ENCODE measurements at places on chromosomes 16 and 17.

- DNase-seq = no peak
Measured at GRCh38 chr16:70692130-70692872, 6.4 kb upstream of the MTSS2 start.

GRCh38 chr16:77833921-77834634, 45.7 kb downstream of the VAT1L start:
- no peak for DNase-seq

DNA sequence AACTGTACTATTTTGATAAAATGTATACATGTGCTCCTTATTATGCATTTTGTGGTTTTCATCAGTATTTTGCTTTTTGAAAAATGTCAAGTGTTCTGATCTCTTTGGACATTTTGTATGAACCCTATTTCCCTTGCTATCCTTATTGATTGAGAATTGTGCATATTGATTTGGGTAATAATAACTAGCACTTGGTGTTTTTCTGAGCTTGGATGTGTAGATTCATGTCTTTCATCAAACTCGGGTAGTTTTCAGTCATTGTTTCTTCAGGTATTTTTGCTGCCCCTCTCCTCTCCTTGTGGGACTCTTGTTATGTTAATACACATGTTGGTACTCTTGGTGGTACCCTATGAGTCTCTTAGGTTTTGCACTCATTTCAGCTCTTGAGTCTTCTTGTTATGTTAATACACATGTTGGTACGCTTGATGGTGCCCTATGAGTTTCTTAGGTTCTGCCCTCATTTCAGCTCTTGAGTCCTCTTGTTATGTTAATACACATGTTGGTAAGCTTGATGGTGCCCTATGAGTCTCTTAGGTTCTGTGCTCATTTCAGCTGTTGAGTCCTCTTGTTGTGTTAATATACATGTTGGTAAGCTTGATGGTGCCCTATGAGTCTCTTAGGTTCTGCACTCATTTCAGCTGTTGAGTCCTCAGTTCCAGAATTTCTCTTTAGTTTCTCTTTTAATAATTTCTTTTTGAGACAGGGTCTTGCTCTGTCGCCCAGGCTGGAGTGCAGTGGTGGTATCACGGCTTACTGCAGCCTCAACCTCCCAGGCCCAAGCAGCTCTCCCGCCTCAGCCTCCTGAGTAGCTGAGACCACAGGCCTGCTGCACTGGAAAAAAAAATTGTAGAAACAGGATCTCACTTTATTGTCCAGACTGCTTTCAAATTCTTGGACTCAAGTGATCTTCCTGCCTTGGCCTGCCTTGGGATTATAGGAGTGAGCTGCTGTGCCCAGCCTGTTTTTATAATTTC, 19.3 kb downstream of the ZNF750 start:
- DNase-seq = no peak

- DNase-seq = no peak
Measured at GRCh38 chr17:32763855-32764439, 113.0 kb downstream of the MYO1D start.

- no peak for DNase-seq
Measured at GRCh38 chr16:22262460-22262859, 34.7 kb upstream of the POLR3E start.

DNA sequence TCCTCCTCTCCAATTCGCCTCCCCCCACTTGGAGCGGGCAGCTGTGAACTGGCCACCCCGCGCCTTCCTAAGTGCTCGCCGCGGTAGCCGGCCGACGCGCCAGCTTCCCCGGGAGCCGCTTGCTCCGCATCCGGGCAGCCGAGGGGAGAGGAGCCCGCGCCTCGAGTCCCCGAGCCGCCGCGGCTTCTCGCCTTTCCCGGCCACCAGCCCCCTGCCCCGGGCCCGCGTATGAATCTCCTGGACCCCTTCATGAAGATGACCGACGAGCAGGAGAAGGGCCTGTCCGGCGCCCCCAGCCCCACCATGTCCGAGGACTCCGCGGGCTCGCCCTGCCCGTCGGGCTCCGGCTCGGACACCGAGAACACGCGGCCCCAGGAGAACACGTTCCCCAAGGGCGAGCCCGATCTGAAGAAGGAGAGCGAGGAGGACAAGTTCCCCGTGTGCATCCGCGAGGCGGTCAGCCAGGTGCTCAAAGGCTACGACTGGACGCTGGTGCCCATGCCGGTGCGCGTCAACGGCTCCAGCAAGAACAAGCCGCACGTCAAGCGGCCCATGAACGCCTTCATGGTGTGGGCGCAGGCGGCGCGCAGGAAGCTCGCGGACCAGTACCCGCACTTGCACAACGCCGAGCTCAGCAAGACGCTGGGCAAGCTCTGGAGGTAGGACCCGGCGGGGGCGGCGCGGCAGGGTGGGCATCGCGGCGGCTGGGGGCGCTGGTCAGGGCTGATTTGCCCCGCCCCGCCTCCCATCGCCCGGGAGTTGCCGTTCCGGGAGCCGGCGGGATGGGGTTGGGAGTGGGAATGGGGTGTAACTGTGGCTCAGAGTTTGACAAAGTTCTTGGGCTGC, 567 bp downstream of the SOX9 start:
- DNase-seq = peak; percentile 43

DNA sequence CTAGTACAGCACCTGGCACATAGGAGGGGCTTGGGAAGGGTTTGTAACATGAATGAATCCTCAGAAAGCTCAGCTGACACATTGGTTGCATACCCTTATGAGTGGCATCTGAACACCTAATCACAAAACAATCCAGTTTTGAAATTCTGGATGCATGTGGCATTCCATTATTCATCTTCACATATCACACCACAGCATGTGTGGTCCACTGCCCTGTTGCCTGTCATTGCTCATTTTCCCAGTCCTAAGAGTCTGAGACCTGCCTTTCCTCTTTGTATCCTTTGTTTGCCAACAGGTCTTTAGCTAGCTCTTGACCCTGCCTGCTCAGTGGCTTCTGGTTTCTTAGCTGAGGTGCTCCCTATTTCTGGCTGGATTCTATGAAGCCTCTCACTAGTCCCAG, 170.8 kb upstream of the ASIC2 start:
- DNase-seq = no peak

DNA sequence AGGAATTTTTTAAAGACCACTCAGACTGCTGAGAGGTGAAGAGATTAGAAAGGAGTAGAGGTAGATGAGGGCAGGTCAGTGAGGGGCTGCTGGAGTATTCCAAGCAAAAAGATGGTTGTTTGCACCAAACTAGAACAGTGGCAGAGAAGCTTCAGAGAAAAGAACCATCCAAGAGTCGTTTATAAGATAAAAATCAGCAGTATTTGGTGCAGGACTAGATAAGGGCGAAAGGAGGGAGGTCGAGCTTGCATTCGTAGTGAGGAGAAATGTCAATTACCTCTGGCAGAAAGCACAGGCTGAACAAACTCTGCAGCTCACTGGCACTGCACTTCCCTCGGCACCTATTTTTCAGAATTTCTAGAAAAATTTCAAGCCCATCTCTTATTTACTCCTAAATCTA, 9.6 kb downstream of the TEX2 start:
- no peak for DNase-seq

DNA sequence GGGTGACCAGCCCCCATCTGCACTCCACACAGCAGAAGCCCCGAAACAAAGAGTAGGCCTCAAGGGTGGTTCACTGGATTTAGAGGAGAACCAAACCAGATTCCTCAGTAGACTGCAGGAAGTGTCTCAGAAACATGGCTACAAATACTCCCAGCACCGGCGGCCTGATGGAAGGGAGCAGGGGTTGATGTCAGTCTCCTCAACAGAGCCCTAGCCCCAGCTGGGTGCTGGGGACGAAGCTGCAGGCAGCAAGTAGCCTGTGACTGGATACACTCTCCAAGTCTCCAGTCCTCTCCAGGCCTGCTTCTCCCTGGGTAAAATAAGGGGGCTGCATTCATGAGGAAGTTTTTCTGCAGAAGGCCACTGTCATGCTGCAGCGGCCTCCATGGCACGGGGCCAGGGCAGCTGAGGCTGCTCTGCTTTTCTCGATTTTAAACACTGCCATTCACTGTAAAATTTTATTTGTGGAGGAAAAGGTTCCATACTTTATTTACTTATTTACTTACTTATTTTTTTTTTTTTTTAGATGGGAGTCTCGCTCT, 36.7 kb upstream of the SREBF1 start:
- DNase-seq = no peak

DNA sequence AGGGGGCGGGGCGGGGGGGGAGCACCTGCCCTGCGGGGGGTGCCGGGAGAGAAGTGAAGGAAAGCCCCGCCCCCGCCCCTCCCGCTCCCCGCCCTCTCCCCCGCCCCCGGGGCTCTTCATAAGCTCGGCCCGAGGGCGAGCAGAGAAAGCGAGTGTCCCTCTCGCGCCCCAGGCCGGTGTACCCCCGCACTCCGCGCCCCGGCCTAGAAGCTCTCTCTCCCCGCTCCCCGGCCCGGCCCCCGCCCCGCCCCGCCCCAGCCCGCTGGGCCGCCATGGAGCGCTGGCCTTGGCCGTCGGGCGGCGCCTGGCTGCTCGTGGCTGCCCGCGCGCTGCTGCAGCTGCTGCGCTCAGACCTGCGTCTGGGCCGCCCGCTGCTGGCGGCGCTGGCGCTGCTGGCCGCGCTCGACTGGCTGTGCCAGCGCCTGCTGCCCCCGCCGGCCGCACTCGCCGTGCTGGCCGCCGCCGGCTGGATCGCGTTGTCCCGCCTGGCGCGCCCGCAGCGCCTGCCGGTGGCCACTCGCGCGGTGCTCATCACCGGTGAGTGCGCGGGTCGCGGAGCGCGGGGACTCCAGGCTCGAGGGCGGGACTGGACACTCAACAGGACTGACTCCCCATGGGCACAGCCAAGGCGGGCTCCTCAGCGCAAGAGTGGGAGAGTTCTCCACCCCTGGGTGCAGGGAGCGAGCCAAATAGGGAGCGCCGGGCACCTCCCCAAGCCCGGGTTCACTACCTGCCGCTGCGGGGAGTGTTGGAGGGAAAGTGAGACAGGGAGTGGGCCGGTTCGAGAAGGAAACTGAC, at the start of gene HSD11B2:
Gene HSD11B2, plus strand, starts transcription at position 145 of the 798 bp plus-strand sequence. Its CDS starts 128 bp downstream, at position 273.
- peak; percentile 58 for DNase-seq

GRCh38 chr16:19468300-19468699, 50.6 kb downstream of the TMC5 start:
- no peak for DNase-seq

DNA sequence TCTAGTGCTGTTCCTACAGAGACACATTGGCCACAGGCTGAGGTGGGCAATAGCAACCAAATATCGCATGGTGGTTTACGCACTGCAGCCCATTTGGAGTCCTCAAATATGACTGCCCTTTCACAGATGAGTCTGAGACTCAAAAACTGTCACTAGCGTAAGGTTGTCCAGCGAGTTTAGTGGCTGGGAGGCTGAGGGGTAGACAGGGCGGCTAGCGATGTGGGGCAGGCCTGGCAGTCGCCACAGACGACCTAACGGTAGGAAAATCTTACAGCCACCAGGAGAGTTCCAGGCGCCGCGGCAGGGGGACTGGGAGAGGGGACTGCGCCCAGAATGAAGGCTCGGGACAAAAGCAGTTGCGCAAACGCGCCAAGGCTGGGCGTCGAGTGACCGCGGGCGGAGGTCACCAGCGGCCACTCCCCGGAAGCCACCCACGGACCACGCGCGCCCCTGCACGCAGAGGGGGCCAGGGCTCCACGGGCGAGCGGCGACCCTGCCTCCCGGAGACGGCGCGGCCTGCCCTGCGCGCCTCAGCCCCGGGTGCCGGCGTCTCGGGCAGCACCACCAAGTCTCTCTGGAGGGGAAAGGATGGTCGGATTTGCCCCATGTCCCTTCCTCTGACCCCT, 699 bp upstream of the MAP1LC3B start:
- DNase-seq = peak; percentile 16

DNA sequence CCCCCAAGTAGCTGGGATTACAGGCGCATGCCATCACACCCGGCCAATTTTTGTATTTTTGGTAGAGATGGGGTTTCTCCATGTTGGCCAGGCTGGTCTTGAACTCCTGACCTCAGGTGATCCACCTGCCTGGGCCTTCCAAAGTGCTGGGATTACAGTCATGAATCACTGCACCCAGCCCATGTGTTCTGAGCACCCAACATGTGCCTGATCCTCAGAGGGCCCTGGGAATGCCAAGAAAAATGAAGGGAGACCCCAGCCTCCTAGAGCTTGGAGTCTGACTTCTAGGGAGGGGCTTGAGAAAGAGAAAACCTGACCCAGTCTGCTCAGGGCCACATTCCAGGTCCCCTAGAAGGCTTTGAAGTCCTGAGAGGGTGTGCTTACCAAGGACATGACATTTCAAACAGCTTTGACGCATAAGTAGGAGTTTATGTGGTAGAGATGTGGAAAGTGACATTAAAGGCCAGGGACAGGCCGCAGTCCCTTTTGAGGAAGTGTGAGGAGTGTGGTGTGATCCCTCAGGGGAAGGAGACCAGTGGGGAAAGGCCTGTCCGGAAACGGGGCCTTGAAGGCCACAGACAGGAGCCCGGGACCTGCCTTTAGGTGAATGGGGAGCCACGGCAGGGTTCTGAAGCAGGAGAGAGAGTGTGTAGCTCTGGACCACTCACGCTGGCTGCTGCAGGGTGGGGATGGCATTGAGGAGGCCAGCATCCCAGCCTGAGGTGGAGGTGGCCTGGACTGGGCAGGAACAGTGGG, 1.1 kb upstream of the CCL22 start:
- no peak for DNase-seq

DNA sequence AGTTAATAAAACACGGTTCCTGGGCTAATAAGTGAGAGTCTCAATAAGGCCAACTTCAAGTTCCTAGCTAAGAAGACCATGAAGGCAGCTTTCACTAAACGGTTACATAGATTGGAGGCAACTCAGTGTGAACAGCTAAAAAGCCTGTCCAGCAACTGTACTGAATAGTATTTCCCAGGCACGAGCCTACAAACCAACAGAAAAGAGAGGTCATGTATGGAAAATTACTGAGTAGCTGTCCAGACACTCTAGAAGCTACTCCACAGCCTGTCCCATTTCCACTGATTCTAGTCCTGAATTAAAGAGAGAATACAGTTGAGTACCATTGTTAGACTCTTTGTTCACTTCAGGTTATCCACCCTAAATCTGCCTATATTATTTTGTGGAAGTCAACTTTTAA, 36.5 kb upstream of the C17orf78 start:
- DNase-seq = no peak

- DNase-seq = peak; percentile 27
Measured at GRCh38 chr16:58495521-58496331, 4.2 kb upstream of the NDRG4 start.

DNA sequence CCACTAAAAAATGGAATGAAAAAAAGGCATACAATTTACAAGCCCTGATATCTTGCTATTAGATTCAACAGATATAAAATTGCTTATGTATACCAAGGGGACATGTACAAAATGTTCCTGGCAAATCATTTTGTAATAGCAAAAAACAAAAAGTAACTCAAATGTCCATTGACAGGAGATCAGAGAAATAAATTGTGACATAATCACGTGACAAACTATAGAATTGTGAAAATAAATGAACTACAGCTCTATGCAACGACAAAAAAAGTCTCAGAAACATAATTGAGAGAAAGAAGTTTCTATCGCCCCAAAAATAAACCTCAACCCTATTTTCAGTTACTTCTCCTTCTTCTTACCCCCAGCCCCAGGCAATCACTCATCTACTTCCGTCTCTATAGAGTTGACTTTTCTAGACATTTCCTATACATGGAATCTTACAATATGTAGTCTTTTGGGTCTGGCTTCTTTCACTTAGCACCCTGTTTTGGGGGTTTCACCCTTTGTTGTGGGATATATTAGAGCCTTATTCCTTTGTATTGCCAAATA, 12.1 kb upstream of the ACE start:
- DNase-seq = no peak

Data from NCI-H1092 treated with DMSO at 0.1 percent for 48 hours (cell line).